ENCODE measurements at places on chromosomes 6 and 20. TPM values are rescaled to one million over a fixed set of nuclear protein-coding genes. Genes with fewer than 3 reads are reported as not detected.

DNA sequence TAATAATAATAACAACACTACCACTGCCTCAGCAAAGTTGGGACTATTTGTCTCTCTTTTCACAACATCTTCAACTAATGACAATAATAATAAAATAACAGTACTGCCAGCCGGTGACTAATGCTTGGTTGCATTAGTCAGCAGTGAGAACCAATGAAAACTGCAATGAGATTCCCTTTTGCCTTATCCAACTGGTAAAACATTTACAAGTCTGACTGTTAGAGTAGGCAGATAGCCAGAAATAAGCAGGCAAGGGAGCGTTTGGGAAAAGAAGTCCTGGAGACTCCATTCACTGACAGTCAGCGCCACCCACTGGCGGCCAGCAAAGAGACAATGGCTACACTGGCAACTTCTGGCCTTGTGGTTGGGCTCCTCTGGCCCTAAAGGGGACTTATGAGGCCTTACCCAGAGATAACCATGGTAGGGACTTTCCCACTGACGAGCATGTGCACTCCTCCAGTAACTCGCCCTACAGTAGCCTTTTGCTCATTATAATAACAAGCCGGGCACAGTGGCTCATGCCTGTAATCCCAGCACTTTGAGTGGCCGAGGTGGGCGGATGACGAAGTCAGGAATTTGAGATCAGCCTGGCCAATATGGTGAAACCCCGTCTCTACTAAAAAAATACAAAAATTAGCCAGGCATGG, 3.4 kb upstream of the NSFL1C start:
- DNase-seq = no peak

The OR2H1 gene
- total RNA-seq = not detected

The IL17A gene
- not detected for total RNA-seq

The RGS17 gene
- total RNA-seq = not detected

DNA sequence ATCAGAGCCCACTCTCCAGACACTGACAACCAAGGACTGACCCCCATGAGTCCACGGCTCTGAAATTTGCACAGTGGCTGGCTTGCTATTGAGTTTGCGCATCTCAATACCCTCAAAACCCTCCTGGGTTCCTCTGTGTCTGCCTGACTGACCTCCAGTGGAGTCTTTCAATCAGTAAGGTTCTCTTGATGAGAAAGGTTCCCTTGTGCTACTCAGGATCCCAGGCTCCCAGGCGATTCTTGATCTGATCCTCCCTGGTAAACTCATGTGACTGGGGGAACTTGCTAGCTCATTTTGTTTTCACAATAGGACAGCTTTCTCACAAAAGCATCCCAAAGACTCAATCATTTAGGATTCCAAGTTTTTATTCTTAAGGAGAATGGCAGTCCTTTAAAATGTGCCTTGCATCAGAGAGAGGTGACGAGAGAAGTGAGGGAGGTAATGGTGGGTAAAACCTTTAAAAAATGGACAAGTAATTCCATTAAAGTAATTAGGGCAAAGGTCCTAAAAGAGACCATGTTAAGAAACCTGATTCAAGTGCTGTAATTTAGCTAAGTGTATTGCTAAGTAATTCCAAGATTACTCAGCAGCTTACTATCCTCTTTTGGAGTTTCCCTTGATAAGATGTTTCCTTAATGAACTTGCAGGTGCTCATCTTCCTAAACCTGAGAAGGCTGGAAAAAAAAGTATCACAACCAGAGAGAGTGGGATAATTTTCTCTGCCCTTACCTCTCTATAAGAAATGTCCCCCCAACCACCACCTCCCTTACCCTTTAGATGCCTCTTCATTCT, 304.7 kb upstream of the SGK1 start:
- DNase-seq = no peak

- no peak for DNase-seq
Observed at GRCh38 chr6:158376631-158377081, 64.4 kb downstream of the TULP4 start.

The ADAT2 gene
- 18.8 TPM for total RNA-seq

The MTFR2 gene
- 1.3 TPM for total RNA-seq

DNA sequence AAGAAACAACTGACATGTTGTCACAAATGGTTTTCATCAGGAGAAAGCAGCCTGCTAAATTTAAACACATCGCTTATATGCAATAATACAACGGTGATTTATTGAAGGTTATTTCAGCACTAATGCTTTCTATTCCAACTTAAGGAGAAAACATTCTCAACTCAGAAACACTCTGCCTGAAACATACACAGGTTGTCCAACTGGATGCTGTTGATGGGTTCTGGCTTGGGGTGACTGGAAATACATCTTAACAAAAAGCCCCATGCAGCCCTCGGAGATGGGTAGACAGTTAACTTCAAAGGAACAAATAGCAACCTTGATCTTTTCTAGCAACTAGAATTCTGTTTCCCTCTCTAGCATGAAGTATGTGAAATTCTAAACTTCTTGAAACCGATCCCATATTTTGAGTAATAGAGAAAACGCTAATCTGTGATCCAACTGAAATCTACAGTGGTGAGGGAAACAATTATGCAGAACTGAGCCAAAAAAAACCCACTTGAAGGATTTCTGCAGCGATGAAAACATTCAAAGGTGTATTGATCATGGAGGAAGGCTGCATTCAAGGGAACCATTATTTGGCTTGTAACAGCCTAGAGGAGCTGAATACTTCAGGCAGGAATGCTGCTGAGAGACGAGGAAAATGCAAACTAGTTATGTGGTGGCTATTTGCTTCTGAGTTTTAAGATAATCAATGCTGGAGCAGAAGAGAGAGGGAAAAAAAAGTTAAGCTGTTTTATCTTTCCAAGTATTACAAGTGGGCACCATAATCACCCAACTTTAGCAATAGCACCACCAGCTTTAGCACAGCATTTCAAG, 6.9 kb downstream of the ZMYND8 start:
- no peak for DNase-seq

The FAM209B gene
- total RNA-seq = 2.9 TPM

- DNase-seq = no peak
Observed at GRCh38 chr20:63536241-63536977, 767 bp downstream of the PTK6 start.

The PTGIS gene
- not detected for total RNA-seq

The MUC21 gene
- total RNA-seq = not detected

DNA sequence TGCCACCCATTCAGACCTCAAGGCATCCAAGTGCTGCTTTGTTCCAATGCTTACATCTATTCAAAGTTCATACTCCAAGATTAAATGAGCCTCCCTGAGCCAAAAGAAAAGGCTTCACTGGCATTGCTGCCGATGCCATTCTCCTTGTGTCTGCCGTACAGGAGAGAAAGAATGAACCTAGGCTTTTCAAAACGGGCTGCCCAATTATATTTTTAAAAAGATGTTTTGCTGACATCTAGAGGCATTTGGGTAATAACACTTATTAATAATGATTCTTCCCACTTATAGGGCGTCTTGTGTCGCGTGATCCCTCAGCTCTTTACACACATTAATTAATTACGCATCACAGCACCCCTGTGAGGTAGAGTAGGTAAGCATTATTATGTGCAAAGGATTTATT, 545.6 kb downstream of the PKHD1 start:
- no peak for DNase-seq

- DNase-seq = no peak
Observed at GRCh38 chr6:28977341-28978132, 27.6 kb downstream of the ZNF311 start.

DNA sequence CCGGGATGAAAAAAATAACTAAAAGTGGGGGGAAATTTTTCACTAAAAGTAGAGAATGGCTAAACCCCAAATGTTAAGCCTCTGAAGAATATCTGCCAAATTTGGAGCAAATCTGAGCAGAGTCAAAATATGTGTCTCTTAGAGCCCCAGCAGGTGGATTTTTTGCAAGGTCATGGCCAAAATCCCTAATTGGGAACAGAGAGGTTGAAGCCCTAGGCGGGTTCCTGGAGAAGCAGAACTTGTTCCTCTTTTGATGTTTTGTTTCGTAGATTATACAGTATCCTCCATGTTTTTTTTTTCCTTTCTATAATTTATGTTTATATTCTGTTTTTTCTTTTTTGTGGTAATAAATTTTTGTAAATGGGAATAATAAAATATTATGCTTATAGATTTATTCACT, 94.4 kb downstream of the PLCB4 start:
- no peak for DNase-seq

- no peak for DNase-seq
Observed at GRCh38 chr6:100179576-100179975, 185.6 kb upstream of the MCHR2 start.

GRCh38 chr6:131967948-131968347, 16.8 kb upstream of the CCN2 start:
- no peak for DNase-seq

- no peak for DNase-seq
Observed at GRCh38 chr6:81486234-81486633, 266.2 kb downstream of the TENT5A start.

DNA sequence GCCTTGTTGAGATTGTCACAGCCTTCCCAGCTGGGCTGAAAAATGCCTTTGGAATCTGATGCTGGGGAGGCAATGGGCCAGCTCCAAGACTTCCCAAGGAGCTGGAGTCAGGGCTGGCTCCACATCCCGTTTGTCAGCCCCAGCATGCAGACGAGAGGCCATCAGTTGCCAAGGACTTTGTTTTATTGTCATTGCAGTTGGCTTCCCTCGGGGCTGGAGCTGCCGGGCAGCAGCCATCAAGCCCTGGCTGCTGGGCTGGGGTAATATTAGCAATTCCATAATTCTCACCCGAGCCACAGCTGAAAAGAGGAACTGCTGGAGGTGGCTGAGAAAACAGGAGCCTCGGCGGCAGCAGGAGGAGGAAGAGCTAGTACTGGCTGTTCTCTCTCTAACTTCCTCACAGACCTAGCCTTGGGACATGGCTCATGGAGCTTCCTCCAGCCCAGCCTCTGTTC, 182.5 kb downstream of the CDC5L start:
- DNase-seq = no peak

DNA sequence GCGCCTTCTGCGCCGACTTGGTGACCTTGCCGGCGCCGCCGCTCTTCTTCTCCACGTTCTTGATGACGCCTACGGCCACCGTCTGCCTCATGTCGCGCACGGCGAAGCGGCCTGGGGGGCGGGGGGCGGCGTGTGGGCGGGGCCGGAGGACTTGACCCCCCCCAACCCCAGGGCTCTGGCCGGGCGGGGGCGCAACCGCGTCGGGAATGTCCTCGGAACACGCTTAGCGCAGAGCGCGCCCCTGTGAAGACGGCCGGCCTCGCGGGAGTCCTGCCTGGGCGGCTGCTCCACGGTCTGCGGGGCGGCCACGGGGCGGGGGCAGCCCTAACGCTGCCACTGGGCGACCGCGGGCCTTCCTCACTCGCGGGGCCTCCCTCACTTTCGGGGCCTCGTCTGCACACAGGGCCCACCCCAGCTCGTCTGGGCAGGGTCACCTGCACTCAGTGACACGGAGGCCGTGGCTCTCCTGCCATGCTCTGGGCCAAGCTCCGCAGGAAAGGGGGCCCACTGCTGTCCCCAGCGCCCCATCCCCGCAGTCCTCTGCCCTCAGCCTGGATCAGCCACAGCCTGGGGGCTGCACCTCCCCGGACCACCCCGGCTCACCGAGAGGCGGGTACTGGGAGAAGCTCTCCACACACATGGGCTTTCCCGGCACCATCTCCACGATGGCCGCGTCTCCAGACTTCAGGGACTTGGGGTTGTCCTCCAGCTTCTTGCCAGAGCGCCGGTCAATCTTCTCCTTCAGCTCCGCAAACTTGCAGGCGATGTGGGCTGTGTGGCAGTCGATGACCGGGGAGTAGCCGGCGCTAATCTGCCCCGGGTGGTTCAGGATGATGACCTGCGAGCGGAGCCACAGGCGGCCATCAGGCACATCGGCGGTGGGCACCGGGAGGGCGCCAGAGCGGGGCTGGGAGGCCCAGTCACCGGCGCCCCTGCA, 10.3 kb downstream of the EEF1A2 start:
- DNase-seq = no peak

DNA sequence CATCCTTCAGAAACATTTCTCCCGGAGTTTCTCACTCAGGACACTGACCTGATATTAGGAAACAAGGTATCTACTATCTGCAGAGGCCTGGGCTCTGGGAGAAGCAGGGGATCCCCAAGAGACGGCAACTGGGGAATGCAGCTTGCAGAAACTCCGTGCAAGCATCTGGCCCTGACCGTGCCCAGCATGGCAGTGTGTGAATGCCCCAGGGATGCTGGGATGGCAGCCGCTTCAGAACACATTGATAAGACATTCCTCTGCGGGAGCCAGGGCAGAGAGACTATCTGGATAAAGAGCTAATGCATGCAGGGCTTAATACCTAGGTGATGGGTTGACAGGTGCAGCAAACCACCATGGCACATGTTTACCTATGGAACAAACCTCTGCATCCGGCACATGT, 55.4 kb downstream of the NFATC2 start:
- DNase-seq = no peak

The ID4 gene
- total RNA-seq = not detected

- no peak for DNase-seq
Observed at GRCh38 chr6:145892026-145892425, 72.1 kb downstream of the SHPRH start.

The ZC2HC1B gene
- not detected for total RNA-seq

The DNAH8 gene
- total RNA-seq = not detected

The KIAA0408 gene
- 0.25 TPM for total RNA-seq

The TMEM244 gene
- total RNA-seq = not detected

- DNase-seq = no peak
Observed at GRCh38 chr6:15501826-15502445, 160.9 kb downstream of the DTNBP1 start.

- no peak for DNase-seq
Observed at GRCh38 chr6:77633993-77634715, 18.7 kb upstream of the MEI4 start.

- DNase-seq = no peak
Observed at GRCh38 chr20:62229667-62230066, 8.7 kb upstream of the OSBPL2 start.

The HLA-DPA1 gene
- 45.7 TPM for total RNA-seq
